ENCODE measurements at places on chromosomes 2 and 18.

DNA sequence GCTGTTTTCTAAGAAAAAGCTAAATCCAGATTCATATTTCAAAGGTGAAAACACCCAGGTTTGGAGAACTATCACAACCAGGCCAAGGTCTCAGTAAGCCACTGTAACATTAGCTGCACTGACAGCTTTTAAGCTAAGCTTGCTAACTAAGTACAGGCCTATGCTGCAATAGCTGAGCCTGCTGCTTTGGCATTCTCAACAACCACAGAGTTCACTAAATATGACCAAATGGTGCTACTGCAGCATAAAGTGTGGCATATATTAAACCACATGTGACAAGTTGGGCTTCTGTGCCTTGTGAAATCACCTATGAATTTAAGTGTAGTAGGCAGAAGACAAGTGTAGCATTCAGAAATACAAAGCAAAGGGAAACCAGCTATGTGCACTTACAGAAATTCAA lies 206.7 kb downstream of the TCF4 start:
- DNase-seq: no peak

DNA sequence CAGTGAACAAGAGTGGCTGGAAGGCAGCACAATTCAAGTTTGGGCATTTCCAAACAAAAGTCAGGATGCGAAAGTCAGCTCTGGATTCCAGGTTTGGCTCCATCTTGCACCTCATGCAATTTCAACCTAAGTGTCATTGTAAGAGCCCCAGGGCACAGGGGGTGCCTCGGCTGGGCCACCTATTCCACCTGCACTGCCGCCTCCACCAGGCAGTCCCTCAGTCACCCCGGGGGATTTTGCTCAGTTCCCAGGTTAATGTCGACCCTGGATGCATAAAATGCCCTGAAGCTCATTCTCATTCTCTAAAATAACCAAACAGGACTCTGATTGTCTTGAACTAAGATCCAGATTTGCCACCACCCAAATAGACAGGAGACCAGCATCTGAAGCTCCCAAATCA lies 77.6 kb downstream of the EDAR start:
- DNase-seq: no peak

DNA sequence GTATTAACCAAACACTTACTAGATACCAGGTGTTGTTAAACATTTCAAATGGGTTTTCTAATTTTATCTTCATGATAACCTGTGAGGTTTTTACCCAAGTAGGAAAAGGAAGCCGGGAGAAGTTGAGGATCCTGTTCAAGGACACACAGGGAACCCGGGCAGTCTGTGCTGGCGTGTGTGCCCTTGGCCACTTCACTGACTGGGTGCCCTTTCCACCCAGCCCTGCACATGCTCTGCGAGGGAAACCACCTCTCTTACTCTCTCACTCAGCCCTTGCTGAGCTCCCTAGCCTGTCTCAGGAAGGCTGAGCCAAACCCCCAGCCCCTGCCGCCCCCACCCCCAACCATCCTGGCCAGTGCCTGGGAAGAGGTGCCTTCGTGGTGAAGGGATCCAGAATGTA lies 51.8 kb downstream of the TEX44 start:
- no peak for DNase-seq

DNA sequence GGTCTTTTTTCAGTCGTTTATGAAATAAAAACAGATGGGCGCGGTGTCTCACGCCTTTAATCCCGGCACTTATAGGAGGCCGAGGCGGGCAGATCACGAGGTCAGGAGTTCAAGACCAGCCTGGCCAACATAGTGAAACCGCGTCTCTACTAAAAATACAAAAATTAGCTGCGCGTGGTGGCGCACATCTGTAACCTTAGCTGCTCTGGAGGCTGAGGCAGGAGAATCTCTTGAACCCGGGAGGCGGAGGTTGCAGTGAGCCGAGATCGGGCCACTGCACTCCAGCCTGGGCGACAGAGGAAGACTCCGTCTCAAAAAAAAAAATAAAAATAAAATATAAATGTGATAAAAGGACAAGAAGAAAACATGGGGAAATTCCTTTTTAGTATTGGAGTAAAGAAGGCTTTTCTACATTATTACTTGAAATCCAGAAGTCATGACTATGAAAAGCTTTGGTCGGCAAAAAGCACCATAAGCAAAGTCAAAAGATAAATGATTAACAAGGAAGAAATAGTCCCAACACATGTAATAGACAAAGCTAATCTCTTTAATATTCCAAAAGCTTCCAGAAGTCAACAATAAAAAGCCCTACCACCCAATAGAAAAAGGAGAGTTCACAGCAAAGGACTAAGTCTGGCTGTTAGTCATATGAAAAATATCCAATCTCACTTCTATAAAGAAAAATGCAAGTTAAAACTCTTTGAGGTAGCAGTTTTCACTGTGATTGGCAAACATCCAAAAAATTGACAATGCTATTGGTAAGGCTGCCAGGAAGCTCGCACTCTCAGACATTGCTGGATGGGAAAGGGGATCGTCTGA lies 1.4 kb upstream of the FAM168B start:
- DNase-seq: no peak

DNA sequence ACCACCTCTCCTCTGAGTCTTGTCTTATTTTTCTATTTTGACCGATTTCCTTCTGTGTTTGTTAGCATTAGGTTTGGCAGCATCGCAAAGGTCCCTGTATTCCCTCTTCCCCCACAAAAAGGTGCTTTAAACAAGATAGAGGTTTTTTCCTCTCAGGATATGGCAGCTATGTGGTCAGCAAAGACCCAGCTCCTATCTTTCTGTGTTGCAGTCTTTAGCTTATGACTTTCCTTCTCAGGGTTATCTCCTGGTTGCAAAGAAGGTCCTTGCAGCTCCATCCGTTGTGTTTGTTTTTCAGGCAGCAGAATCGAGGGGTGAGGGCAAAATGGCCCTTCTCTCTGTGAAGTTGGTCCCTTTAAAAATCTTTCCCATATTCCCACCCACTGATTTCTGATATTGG lies 38.4 kb downstream of the GALNT1 start:
- no peak for DNase-seq

DNA sequence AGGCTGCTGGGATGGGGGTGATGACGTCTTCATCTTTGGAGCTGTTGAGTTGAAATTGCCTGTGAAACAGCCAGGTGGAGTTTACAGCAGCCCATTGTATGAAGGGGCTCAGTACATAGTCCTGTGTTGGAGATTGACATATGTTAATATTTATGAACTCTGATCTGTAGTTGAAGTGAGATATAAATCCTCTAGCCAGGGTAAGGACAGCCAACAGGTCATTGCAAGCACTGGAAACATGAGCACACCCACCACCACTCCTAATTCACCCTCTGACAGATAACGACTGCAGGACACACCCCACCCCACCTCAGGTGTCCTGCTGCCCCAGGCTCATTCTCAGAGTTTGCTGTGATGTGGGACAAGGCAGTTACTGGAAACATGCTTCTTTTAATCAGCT lies 112.4 kb upstream of the TRIB2 start:
- DNase-seq: no peak

DNA sequence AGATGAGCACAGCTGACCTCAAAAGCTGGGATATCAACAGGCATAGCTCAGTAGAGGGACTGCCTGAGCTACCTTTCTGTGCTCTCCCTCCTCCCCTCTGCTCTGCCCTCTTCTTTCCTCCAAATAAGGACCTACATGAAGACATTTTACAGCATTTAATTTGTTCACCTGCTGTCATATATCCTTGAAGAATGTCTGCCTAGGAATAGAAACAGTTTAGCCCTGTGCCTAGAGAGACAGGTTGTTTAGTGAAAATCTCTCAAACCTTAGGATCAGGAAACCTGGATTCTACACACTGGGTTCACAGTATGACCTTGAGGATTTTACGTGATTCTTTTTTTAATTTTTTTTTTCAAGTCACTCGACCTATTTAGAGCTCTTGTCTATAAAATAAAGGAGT lies 213.0 kb upstream of the SETBP1 start:
- no peak for DNase-seq

GRCh38 chr2:28382755-28383154 lies 9.9 kb upstream of the FOSL2 start:
- no peak for DNase-seq

- DNase-seq: no peak
These were observed 87.3 kb downstream of the SH3RF3 start for GRCh38 chr2:109216332-109216731.

- DNase-seq: no peak
These were observed 12.9 kb downstream of the ERFE start for GRCh38 chr2:238171575-238172187.
